ENCODE measurements at places on chromosomes 5 and 9.

- DNase-seq, result no peak
These were observed 44.1 kb upstream of the SYNPO start for GRCh38 chr5:150596313-150596712.

DNA sequence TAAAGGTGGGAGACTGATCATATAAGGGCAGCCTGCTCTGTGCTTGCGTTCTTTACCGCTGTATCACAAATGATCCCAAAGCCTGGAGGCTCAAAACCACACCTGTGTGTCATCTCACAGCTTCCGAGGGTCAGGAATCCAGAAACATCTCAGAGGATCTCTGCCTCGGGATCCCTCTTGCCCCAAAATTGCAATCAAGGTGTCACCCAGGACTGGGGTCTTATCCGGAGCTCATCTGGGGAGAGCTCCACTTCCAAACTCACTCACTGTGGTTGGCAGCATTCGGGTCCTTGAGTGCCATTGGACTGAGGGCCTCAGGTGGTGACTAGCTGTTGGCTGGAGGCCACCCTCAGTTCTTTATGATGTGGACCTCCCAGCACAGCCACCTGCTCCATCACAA, 26.7 kb upstream of the FCN2 start:
- no peak for DNase-seq

DNA sequence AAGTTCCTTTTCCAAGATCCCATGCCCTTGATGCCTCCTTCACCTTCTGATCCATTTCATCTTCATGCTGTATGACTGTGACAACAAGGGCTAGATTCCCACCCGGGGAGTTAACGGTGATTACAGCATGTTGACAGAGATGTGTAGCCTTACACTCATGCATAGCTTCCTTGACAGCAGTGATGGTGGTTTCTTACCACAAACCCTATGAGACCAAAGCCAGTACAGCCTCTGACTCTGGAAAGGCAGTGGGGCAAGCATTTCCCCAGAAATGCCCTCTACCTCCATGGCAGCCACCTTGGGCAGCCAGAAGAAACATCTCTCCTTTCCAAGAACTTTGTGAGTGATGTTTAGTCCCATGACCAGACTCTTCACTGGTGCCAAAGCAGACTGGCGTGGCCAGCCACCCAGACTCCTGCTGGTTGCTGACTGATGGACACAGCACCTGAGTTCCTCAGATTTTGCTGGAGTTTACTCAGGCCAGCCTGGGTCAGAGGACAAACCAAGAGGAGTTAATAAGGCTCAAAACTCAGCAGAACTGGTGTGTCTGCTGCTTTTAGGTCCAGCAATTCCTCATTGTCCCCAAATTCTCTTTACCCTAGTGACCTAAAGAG, 199.7 kb upstream of the SLC27A6 start:
- DNase-seq, result no peak

GRCh38 chr5:9344751-9345240, 201.1 kb downstream of the SEMA5A start:
- no peak for DNase-seq

- DNase-seq, result no peak
These were observed 161.8 kb upstream of the IRX2 start for GRCh38 chr5:2913281-2913680.

- DNase-seq, result no peak
These were observed 476.8 kb downstream of the LRRC70 start for GRCh38 chr5:63055421-63055820.

- DNase-seq, result no peak
These were observed 155.8 kb upstream of the RAI14 start for GRCh38 chr5:34500236-34500847.

- no peak for DNase-seq
These were observed 14.9 kb downstream of the APBA1 start for GRCh38 chr9:69657269-69657668.

DNA sequence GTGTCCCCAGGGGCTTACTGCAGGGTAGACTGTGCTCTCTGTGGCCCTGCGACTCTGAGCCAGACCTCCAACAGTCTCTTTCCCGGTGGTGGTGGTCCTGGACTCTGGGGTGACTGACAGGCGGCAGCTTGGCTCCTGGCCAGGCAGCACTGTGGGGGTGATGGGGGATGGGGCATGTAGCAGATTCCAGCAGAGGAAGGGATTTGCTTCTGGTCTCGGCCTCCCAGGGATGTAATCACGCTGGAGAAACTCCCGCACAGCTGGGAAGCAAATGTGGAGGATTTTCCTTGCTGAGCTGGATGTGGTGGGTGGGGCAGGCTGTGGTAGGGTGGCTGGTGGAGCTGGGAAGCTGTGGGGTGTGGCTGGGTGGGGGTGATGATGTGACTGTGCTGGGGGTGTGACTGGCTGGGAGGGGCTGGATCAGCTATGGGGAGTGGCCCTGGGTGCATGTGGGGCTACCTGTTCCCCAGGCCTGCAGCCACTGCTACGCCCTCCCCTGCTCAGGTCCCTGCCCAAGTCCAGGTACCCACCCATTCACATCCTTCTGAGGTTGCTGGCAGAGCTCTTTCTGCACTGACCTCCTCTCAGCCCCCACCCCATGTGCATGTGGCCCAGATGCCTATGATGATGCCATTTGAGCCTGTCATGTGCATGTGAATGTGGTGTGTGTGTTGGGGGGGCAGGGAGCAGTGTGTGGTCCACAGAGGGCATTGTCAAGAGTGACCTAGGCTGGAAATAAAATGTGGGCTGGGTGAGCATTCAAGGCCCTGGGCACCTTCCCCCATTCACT, 3.8 kb downstream of the NDST1 start:
- no peak for DNase-seq

DNA sequence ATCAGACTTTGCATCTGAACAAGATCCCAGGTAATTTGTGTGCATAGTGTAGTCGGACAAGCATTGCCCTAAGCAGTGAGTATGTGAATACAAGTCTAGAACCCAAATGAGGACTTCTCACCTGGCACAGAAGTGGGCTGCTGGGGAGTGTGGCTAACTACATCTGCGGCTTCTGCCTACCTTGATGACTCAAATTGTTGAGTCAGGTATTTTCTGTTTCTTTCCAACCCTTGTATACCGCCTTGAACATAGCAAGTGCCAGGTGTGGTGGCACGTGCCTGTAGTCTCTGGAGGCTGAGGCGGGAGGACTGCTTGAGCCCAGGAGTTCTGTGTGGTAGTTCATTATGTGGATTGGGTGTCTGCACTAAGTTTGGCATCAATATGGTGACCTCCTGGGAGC, 7.9 kb upstream of the JADE2 start:
- no peak for DNase-seq

DNA sequence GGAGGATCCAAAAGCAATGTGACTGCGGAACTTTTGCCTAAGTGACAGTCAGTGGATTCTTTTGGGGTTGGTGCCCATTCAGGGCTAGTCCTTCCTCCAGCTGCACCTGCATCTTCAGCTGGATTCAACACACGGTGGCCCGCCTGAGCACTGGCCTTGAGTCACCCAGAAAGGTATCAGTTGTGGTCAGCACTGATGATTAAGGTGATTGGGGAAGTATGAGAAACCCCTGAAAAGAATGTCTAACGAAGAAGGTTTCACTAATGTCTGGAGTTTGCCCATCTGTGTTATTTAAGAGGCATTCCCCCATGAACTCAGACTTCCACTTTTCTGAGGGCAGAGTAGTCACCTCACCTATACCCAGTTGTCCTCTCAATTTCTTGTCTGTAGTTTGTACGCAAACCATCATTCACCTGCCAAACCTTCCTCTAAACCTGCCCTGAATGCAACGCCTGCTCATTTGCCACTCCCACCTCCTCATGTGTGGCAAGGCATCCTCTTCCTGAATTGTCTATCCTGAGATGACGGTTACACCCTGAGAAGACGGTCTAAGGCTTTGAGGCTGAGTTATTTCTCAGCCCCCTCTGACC, 27.2 kb downstream of the CSF2 start:
- DNase-seq, result no peak

DNA sequence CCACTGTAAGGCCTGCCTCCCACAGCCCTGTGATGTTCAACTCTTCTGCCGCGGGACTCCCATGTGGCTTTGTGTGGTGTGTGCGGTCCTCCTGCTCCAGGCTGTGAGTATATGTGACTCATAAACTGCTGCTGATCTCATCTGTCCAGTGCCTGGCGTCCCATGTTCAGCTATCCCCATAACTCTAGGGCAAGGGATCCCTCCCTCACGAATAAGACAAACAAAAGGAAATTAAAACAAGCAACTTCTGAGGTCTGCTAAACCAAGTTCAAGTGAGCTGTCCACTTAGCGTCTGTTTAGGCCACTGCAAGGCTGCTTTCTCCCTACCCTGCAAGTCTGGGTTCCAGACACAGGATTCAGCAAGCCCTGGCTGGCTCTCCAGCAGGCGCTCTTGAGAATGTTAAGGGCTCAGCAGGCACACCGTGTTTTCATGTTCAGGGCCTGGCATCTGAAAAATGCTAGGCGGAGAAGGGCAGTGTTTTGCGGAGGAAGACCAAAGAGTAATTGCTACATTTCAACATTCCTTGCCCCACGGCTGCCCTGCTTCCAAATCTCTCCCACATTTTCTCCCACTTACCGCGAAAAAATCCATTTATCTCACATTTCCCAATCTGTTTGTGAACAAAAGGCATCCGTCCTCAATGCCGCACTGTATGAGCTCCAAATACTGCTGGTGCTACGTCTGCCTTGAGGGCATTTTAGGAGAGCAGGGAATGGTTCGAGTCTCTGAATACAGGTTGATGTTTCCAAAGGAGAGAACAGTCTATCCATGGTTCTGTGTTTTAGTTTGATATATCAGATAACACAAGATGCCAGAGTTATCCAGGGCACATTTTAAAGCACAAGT, 280.2 kb downstream of the SEMA5A start:
- no peak for DNase-seq

GRCh38 chr9:103942200-103942599, 151.9 kb upstream of the SMC2 start:
- no peak for DNase-seq

GRCh38 chr5:58185397-58185796, 274.5 kb downstream of the PLK2 start:
- DNase-seq, result no peak

- no peak for DNase-seq
These were observed 167.6 kb downstream of the ASTN2 start for GRCh38 chr9:117247266-117247665.

GRCh38 chr5:39137819-39138451, 63.7 kb upstream of the RICTOR start:
- no peak for DNase-seq

- DNase-seq, result no peak
These were observed 40.3 kb upstream of the GLRX start for GRCh38 chr5:95862671-95863382.

GRCh38 chr5:180173198-180173544, 35.8 kb downstream of the RASGEF1C start:
- no peak for DNase-seq

GRCh38 chr5:4142842-4143241, 547.2 kb downstream of the IRX1 start:
- no peak for DNase-seq

DNA sequence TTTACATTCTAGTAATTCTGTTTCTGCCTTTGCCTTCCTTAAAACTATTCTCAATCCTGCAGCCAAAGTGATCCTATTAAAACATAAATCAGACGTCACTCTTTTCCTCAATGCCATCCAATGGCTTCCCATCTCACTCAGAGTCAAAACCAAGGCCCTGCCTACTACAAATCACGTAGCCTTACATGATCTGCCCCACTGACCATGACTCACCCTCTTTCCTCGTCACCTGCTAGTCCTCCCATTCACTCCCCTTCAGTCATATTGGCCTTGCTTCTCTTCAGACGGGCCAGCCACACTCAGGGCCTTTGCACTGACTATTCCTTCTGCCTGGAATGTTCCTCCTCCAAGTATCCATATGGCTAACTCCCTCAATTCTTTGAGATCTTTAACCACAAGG, 39.0 kb upstream of the DMXL1 start:
- DNase-seq, result no peak

DNA sequence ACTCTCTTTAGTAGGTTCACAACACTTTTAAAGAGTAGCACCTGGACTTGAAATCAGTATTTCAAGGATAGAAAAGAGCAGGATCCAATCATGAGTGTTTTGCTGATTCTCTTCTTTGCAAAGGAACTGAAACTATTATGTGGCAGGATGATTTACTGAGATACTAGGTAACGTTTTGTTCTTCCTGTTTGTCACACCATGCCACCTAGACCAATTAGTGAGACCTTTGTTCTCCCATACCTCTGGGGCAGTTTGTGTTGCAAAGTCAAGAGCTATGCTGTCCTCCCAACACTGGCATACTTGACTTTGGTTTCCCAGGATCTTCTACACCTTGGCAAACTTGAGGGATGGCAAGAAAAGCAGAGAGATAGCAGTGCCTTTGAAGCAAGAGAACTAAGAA, 43.4 kb downstream of the PPP1R2B start:
- DNase-seq, result no peak

DNA sequence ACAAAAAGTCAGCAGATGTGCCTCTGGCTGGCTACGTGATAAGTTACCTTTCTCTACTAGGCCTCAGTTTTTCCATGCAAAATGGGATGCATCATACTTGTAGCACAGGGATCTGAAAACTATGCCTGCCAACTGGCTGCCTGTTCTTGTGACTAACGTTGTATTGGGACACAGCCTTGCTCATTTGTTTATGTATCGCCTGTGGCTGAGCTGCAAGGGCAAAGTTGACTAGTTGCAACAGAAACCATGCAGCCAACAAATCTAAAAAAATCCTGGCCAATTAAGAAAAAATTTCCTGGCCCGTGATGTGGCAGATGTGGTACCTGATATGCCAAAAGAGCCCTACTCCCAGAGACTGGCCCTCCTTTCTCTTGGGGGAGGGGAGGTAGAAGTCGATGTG, 131.3 kb downstream of the SEC61B start:
- DNase-seq, result no peak

GRCh38 chr9:37921168-37921510, 17.2 kb upstream of the SLC25A51 start:
- DNase-seq, result no peak

GRCh38 chr5:176722757-176723156, 75.5 kb downstream of the TSPAN17 start:
- DNase-seq, result no peak

GRCh38 chr5:107698286-107698685, 27.5 kb upstream of the EFNA5 start:
- DNase-seq, result no peak

DNA sequence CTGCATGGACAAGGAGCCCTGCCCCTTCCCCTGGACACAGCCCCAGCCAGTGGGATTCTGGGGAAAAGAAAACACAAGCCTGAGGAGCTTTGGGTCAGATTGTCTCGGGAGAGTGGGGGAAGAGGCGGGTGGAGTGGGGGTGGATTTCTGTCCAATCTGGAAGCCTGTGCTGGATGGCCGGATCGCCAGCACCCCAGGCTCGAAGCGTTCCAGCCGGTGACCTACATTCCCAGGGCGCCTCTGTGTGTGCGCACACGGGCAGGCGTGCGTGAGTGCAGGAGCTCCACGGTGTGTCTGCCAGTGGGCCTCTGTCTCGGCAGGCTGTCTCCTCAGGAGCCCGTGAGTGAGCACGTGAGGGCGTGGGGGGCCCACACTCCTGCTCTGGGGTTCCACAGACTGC, 74.3 kb upstream of the DAB2IP start:
- no peak for DNase-seq

- peak; percentile 22 for DNase-seq
These were observed 30.9 kb upstream of the NXNL2 start for GRCh38 chr9:88503845-88504764.
